Activated T-cell treated with anti-CD3 and anti-CD28 coated beads, Interleukin-2, amount 50 U/mL, for 72 hours (primary cell): ENCODE measurements at places on chromosomes 16 and 17. TPM values are rescaled to one million over a fixed set of nuclear protein-coding genes. Genes with fewer than 3 reads are reported as not detected.
A peak's percentile ranks its signal among the peaks of the same experiment; 100 is the strongest.

Gene MEOX1
- total RNA-seq, result 0.36 TPM

Gene C16orf92
- not detected for total RNA-seq

Gene NPTX1
- total RNA-seq, result 6.1 TPM

Gene SLC47A1
- 1.5 TPM for total RNA-seq

Gene UQCRC2
- total RNA-seq, result 277 TPM

Gene TPSAB1
- not detected for total RNA-seq

Gene TMC6
- 129 TPM for total RNA-seq

Gene ARHGDIG
- total RNA-seq, result 0.97 TPM

GRCh38 chr17:65978871-65979270 lies 213.1 kb downstream of the CEP112 start:
- no peaks in the 10 kb centered on the region for H3K4me1 ChIP-seq
- H3K4me3 ChIP-seq, result no peak overlapping the region
- no peak overlapping the region for H3K27ac ChIP-seq
- no peak for DNase-seq
- peaks cover 7% of the 10 kb centered on the region for H3K27me3 ChIP-seq
- no peaks in the 10 kb centered on the region for H3K36me3 ChIP-seq

DNA sequence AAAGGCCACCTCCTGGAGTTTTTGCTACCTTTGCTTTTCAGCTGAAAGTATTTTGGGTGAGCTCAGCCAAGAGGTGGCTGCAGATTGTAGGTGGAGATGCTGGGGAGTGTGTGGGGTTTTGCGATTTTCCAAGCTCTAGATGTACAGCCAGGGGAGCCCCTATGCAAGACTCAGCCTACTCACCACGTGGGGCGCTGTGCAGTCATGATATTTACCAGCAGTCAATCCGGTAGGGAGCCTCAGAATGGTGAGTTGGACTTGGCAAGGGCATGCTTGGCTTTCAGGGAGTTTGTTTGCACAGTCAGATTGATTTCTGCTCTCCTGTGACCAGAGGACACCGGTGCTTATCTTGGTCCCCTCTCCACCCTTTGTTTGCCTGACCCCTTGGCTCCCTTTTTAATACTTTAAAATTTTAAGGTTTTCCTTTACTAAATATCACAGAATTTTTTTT lies 175.3 kb downstream of the UTP18 start:
- H3K27ac ChIP-seq, result no peak overlapping the region
- no peaks in the 10 kb centered on the region for H3K36me3 ChIP-seq
- DNase-seq, result peak; percentile 57
- peaks cover 34% of the 10 kb centered on the region for H3K4me1 ChIP-seq
- no peak overlapping the region for H3K4me3 ChIP-seq
- no peaks in the 10 kb centered on the region for H3K27me3 ChIP-seq

DNA sequence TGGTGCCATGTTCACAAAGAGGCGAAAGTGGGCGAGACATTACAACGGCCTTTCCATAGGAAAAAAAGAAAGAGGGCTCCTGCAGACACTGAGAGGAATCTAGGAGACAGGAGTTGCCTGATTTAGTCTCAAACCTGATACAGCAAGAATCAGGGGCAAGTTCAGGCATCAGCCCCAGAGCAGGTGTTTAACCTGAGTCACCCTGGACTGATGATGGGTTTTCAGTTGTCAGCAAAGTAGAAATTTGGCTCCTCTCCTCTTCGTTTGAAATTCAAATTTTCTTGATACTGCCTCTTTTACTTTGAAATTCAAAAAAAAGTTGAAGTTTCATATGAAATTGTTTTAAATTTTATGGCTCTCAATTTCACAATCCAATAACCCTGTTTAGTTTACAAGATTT lies 189.5 kb downstream of the ABCC12 start:
- DNase-seq, result no peak
- H3K36me3 ChIP-seq, result no peaks in the 10 kb centered on the region
- H3K4me3 ChIP-seq, result no peak overlapping the region
- no peak overlapping the region for H3K27ac ChIP-seq
- H3K27me3 ChIP-seq, result no peaks in the 10 kb centered on the region

- no peak for DNase-seq
- peaks cover 62% of the 10 kb centered on the region for H3K4me1 ChIP-seq
- H3K27ac ChIP-seq, result peak overlapping the region; percentile 89
- no peaks in the 10 kb centered on the region for H3K27me3 ChIP-seq
- H3K4me3 ChIP-seq, result peak overlapping the region; percentile 88
Observed at GRCh38 chr17:8161289-8162232, 1.2 kb downstream of the VAMP2 start.

DNA sequence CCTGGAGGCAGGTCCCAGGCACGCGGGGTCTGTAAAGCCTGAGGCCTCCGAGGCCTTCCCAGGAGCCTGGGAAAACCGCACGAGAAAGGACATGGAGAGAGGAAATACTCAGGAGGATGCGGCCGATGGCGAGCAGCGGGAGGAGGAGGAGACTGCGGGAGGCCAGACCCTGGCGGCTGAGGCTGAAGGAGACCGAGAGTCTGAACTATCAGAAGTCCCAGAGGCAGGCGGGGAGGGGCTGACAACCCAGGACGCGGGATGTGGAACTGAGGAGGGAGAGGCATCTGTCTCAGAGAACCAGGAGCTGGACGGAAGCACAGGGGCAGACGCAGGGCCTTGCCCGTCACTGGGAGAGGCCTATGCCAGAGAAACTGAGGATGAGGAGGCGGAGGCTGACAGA lies 2.4 kb downstream of the APOBR start:
- H3K36me3 ChIP-seq, result no peaks in the 10 kb centered on the region
- H3K4me3 ChIP-seq, result no peak overlapping the region
- H3K27me3 ChIP-seq, result no peaks in the 10 kb centered on the region
- no peak for DNase-seq
- H3K27ac ChIP-seq, result peak overlapping the region; percentile 66

DNA sequence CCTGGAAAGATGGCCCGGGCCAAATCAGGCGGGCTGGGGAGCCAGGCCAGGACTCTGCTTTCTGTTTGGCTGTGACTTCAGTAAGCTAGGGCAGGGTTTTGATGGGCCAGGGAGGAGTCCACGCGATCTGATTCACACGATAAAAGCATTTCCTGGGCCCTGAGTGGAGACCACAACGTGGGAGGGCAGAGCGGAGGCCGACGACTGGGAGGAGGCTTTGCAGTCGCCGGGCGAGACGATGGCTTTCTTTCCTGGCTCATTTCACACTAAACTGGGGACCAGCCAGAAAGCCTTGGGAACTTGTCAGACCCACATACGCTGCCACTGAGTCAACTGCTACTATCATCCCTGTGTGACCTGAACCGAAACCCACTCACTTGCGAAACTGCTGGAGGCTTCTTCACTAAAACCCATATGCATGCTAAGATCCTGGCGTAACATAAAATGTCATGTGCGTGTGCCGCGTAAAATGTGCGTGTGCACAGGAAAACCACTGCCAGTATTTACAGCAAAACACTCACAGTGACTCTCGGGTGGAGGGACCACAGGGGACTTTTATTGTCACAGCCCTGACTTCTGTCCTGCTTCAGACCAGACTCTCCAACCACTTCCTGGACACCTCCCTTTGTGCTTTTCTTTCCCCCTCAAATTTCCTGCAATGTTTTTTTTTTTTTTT lies 14.2 kb upstream of the RHBDF2 start:
- H3K4me1 ChIP-seq, result peaks cover 54% of the 10 kb centered on the region
- H3K27me3 ChIP-seq, result no peaks in the 10 kb centered on the region
- peak overlapping the region; percentile 95 for H3K27ac ChIP-seq
- DNase-seq, result peak; percentile 86
- H3K36me3 ChIP-seq, result no peaks in the 10 kb centered on the region

- no peaks in the 10 kb centered on the region for H3K36me3 ChIP-seq
- no peak overlapping the region for H3K4me3 ChIP-seq
- H3K27me3 ChIP-seq, result no peaks in the 10 kb centered on the region
- no peaks in the 10 kb centered on the region for H3K4me1 ChIP-seq
- no peak overlapping the region for H3K27ac ChIP-seq
Observed at GRCh38 chr16:70647441-70648359, 1.3 kb downstream of the IL34 start.

DNA sequence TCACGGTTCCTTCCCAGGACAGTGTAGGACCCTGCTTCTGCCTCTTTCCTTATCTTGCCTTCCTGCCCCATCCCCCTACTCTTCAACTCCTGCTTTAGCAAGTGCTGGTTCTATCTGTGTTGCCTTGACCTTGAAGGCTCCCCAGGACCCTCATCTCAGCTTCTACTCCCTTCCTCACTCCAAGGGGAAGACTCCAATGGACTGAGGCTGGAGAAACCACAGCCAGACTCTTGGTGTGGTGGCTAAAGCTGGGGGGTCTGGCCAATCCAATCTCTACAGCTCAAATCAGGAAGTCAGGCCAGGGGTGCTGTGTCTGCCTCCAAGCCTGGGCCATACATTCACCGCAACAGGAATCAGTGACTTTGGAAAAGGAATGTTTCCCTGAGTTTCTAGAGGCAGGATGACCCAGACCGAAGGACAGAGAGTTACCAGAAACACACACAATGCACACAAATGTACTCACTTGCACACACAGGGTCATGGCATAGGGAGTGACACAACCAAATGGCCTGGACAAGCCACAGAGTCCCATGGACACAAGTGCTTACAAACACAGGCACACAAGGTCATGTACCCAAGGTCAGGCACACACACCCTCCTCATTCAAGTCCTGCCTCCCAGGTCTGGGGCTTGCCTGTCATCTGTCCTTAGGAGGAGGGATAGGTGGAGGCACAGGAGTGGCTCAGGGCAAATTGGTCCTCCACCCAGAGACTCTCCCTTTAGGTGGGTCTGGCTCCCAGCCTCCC lies 1.7 kb upstream of the HSD11B2 start:
- peaks cover 4% of the 10 kb centered on the region for H3K4me1 ChIP-seq
- no peak for DNase-seq
- H3K27ac ChIP-seq, result no peak overlapping the region
- H3K36me3 ChIP-seq, result no peaks in the 10 kb centered on the region
- peaks cover 30% of the 10 kb centered on the region for H3K27me3 ChIP-seq
- H3K4me3 ChIP-seq, result peak overlapping the region; percentile 68

GRCh38 chr16:57512296-57513001 lies 23.9 kb downstream of the CCDC102A start:
- no peak overlapping the region for H3K4me3 ChIP-seq
- no peaks in the 10 kb centered on the region for H3K4me1 ChIP-seq
- DNase-seq, result no peak
- no peak overlapping the region for H3K27ac ChIP-seq
- H3K36me3 ChIP-seq, result no peaks in the 10 kb centered on the region
- no peaks in the 10 kb centered on the region for H3K27me3 ChIP-seq

- no peaks in the 10 kb centered on the region for H3K27me3 ChIP-seq
- H3K36me3 ChIP-seq, result no peaks in the 10 kb centered on the region
- H3K4me3 ChIP-seq, result no peak overlapping the region
- H3K4me1 ChIP-seq, result peaks cover 24% of the 10 kb centered on the region
Observed at GRCh38 chr16:67708368-67708771, 10.7 kb downstream of the GFOD2 start.

- peaks cover 2% of the 10 kb centered on the region for H3K36me3 ChIP-seq
- DNase-seq, result no peak
- H3K27ac ChIP-seq, result no peak overlapping the region
- no peaks in the 10 kb centered on the region for H3K4me1 ChIP-seq
- no peak overlapping the region for H3K4me3 ChIP-seq
- H3K27me3 ChIP-seq, result no peaks in the 10 kb centered on the region
Observed at GRCh38 chr16:64627781-64628180, 494.1 kb downstream of the CDH11 start.

- no peak for DNase-seq
- no peaks in the 10 kb centered on the region for H3K27me3 ChIP-seq
- H3K27ac ChIP-seq, result no peak overlapping the region
- H3K36me3 ChIP-seq, result no peaks in the 10 kb centered on the region
Observed at GRCh38 chr16:57622361-57623250, 5.8 kb upstream of the ADGRG1 start.

DNA sequence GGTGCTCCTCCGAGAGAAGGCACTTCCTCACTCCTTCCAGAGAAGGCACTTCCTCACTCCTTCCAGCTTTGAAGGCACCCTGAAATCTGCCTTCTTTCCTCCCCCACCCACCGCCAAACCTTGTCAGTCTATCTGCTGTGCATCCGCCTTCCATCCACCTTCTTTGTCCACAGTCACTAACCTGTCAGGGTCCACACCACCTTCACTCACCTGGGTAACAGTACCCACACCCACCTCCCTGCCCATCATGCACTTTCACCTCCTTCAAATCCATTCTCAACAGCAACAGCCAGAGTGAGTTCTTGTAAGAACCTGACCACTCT lies 5.2 kb downstream of the CCDC102A start:
- DNase-seq, result no peak
- H3K27me3 ChIP-seq, result no peaks in the 10 kb centered on the region
- peak overlapping the region; percentile 98 for H3K27ac ChIP-seq
- peaks cover 66% of the 10 kb centered on the region for H3K4me1 ChIP-seq
- H3K4me3 ChIP-seq, result peak overlapping the region; percentile 85

DNA sequence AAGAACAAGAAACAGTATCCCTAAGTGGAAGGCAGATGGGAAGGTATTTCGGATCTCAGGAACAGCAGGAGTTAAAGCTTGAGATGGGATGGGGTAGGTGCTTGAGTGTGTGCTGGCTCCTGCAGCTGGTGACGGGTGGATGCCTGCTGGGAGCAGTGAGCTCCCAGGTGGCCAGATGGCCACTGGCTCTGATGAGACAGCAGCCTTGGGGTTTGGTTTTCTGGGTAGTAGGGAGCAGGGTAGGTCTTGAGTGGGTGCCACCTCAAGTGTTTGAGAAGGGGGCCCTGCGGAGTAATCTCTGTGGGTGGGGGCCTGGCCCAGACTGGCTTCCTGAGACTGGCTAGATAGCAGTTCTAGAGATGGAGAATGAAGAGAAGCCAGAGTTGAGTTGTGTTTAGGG lies 10.3 kb downstream of the EPN2 start:
- no peak for DNase-seq
- H3K36me3 ChIP-seq, result no peaks in the 10 kb centered on the region
- no peak overlapping the region for H3K27ac ChIP-seq
- peaks cover 25% of the 10 kb centered on the region for H3K27me3 ChIP-seq
- no peaks in the 10 kb centered on the region for H3K4me1 ChIP-seq
- H3K4me3 ChIP-seq, result no peak overlapping the region

GRCh38 chr16:8583199-8583598 lies 7.1 kb downstream of the TMEM114 start:
- H3K27ac ChIP-seq, result no peak overlapping the region
- no peak for DNase-seq
- H3K4me1 ChIP-seq, result no peaks in the 10 kb centered on the region
- peaks cover 41% of the 10 kb centered on the region for H3K27me3 ChIP-seq
- H3K36me3 ChIP-seq, result no peaks in the 10 kb centered on the region
